ENCODE measurements at places on chromosomes 2 and 18. TPM values are rescaled to one million over a fixed set of nuclear protein-coding genes. Genes with fewer than 3 reads are reported as not detected.

DNA sequence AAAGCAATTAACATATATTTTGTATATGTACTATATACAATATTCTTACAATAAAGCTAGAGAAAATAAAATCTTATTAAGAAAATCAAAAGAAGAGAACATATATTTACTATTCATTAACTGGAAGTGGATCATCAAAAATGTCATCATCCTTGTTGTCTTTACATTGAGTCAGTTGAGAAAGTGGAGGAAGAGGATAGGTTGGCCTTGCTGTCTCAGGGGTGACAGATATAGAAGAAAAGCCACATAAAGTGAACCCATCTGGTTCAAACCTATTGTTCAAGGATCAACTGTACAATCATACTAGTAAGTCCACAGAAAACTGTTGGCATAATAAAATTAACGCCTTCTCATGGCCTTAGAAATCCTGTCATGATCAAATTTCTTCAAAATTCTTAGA lies 26.6 kb downstream of the SESTD1 start:
- DNase-seq = no peak
- peaks cover 10% of the 10 kb centered on the region for H3K4me1 ChIP-seq
- H3K27me3 ChIP-seq = no peaks in the 10 kb centered on the region

DLX2 gene
- 1.1 TPM for total RNA-seq

DNAH7 gene
- total RNA-seq = 27.1 TPM

DUSP19 gene
- 3.8 TPM for total RNA-seq

GRCh38 chr2:28678175-28678855 lies 73.3 kb upstream of the PPP1CB start:
- H3K27ac ChIP-seq = peak overlapping the region; percentile 68
- no peak overlapping the region for H3K4me3 ChIP-seq
- peak; percentile 85 for DNase-seq
- no peaks in the 10 kb centered on the region for H3K27me3 ChIP-seq

IL36B gene
- not detected for total RNA-seq

DNA sequence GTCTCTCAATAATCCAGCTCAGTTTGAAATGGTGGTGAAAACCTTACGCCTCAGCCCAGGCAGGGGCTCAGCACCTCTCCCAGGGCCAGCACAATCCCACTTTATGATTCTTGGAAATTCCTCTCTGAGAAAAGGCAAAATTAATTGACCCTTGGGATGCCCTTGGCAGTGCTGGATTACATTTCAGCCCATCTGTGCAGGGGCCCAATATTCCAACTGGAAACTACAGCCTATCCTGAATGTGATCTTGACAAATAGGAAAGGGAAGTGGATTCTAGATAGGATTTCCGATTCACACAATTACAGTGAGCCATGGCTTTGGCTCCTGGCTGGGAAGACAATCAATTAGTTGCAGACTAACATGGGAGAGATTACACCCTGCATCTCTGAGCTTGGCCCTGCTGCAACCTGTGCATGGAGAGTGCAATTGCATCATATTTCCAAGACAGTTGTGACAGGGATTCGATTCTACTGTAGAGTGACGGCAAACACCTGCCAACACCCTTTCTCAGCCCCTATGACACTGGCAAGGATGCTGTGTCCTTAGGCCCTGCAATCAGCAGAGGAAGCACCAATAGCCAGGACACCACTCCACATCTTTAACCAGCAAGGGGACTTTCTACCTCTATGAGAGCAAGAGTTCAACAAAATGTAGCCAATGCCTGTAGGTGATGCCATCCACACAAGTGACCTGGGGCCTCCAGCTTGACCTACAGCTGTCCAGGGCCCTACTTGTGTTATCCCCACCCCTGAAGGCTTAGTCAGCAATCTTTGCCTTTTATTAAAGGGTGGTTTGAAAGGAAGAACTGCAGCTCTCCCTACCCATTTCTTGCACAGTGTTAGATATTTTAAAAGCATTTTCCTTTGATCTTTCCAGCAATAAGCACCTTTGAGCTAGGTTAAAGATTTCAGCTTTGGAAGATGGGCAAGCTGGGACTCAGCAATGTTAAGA lies 187.2 kb upstream of the HS6ST1 start:
- no peaks in the 10 kb centered on the region for H3K36me3 ChIP-seq
- no peaks in the 10 kb centered on the region for H3K27me3 ChIP-seq
- peak; percentile 3 for DNase-seq
- H3K4me1 ChIP-seq = peaks cover 10% of the 10 kb centered on the region
- no peak overlapping the region for H3K27ac ChIP-seq

NEU2 gene
- total RNA-seq = not detected
